ENCODE measurements at places on chromosomes 1 and 21.
A peak's percentile ranks its signal among the peaks of the same experiment; 100 is the strongest.

DNA sequence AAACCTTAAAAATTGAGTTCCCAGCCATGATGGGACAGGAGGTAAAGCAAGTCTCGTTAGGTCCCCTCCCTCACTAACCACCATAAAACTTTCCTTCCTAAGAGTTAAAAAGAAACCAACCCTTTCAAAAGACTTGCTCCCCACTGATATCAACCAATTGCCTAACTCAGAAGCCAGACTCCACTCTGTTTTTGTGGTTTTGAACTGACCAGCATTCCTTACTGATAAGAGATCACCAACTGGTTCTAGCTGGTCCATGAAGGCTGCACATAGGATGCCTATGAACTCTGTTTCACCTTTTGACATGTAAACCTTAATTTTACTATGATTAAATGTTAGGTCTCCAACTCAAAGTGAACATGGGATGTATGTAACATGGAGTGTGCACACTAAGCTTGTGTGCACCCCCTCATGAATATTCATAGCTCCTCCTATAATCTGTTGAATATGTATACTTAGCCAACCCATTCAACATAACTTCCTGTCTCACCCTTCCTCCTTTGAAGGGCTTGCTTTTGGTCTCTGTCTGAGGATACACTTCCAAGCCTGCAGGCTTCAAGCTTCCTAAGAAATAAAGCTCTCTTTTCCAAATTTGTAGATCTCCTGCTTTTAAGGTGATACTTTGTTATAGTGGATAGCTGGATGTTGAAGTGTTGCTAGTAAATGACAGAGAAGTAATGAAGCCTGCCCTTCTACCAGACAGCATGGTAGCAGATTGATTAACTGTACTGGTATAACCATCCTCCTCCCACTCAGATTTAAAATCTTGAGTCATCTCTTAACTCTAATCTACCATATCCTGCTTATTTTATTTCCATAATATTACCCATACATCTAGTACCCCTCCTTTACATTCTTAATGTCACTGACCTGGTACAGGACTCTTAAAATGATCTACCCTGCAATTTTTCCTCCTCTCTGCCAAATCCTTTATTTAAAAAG lies 95.6 kb downstream of the ZNF644 start:
- no peak for DNase-seq

GRCh38 chr21:45164124-45164511 lies 89.7 kb downstream of the ADARB1 start:
- no peak for DNase-seq

DNA sequence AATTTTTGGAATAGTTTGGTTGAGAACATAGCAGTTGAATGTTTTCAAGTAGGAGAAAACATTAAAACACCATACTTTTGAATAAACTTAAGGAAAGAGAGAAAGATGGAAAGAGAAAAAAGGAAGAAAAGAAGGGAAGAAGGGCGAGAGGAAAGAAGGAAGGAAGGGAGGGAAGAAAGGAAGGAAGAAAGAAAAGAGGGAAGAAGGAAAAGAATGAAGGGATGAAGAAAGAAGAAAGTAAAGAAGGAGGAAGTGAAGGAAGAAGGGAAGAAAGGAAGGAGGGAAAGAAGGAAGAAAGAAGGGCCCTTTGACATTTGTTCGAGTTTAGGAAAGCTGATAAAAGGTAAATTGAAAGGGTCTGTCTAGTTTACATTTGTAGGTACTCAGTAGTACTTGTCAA lies 482.7 kb downstream of the SIPA1L2 start:
- DNase-seq: no peak

- peak; percentile 7 for DNase-seq
Measured at GRCh38 chr1:55384637-55385036, 169.5 kb upstream of the USP24 start.

DNA sequence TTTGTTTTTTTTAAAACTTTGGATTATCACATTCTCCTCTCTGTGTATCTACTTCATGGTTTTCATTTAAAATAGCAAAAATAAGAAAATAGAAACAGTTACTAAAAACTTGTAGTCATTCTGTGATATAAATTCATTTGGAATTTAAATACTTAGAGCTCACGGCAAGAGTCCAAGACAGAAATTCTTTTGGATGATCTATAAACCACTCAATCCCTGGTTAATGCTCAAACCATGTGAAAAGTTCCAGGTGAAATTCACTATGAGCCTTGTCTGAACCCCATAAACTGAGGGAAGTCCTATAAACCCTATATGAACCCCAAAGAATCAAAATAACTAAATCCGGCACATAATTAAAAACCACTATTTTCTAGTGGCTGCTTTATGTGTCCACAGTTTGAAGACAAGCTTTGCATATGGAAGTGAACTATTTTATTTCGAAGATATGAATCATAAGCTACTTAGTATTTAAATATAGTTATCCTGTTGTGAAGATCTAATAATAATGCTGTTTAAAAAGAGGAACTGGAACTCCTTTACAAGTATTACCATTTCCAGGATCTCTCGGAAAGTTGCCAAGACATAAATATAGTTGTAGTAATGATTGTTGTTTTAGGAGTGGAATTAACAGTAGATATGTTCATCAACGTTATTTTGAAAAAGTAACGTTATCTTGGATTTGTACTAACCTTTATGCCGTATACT lies 163.5 kb downstream of the NFIA start:
- no peak for DNase-seq

- DNase-seq: no peak
Measured at GRCh38 chr1:243415663-243416408, 160.0 kb downstream of the SDCCAG8 start.

DNA sequence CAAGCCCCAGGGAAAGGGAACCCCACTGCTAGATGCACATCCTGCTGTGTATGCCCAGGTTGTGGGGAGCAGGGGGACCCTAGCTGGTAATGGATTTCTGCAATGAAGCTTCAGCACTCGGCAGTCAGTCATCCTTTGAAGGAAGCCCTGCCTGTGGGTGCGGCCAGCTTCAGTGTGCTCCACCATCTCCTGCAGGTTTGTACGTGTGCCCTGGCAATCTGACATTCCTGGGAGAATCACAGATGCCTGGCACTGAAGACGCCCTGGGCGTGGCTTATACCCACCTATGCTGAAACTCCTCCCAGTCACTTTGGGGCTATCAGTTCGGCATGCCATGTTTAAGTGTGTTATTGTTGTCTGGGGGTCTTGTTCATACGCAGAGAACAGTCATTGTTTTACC lies 6.8 kb downstream of the SPRR5 start:
- DNase-seq: no peak

GRCh38 chr1:31647106-31647505 lies 2.4 kb upstream of the PEF1 start:
- no peak for DNase-seq

DNA sequence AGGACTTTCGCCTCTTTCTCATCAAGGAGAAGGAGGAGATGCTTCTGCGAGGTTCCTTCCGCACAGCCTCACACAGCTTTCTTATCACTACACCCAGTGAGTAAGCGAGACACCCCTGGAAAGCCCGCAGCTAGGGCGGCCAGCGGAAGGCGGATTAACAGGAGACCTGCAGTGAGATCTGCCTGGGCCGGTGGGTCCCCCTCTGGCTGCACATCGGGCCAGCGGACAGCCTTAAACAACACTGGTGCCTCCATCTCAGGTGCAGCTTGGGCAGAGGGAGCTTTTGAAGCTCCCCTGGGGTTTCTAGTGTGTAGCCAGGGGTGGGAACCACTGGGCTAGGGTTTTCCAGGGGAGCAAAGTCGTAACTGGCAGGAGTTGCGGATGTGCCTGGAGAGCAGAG lies 17.5 kb upstream of the MTARC1 start:
- DNase-seq: no peak

- no peak for DNase-seq
Measured at GRCh38 chr21:44778983-44779382, 22.6 kb downstream of the UBE2G2 start.

- DNase-seq: no peak
Measured at GRCh38 chr1:211928993-211929637, 98.6 kb upstream of the LPGAT1 start.

DNA sequence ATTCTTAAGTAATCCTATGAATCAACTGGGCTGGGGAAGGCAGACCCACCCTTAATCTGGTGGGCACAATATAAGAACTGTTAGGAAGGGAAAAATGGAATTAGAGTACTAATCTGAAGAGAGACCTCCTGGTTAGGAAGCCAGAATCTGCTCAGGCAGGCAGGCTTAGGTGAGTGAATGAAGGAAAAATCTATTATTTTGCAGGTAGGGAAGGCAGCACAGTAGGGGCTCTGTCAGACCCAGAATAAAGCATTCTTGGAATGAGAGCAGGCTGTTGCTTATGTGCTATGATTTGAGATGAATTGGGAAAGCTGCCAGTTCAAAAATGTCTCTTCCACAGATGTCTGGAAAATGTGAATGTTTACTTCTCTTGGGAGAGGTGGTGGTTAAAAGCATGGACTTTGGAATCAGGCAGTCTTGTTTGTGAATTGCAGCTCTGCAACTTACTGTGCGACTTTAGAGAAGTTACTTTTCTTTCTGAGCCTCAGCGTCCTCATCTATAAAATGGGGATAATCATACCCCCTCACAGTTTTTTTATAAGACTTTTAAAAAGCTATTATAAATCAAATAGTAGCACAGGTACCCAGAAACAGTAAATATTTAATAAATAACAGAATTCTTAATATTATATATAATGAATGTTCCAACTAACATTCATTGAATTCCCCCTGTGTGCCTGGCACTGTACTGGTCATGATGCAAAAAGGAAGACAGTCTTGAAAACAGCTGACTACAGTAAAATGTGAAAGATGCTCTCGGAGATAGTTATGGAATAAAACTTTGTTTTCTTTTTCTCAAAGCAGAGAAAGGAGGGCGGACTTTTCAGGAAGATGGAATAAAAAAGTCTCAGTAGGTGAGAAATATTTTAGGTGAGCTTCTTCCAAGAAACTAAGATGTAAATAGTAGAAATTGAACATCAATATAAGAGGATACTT lies 15.3 kb upstream of the ZNF644 start:
- DNase-seq: no peak

- no peak for DNase-seq
Measured at GRCh38 chr1:212201461-212201860, 83.7 kb upstream of the PPP2R5A start.

DNA sequence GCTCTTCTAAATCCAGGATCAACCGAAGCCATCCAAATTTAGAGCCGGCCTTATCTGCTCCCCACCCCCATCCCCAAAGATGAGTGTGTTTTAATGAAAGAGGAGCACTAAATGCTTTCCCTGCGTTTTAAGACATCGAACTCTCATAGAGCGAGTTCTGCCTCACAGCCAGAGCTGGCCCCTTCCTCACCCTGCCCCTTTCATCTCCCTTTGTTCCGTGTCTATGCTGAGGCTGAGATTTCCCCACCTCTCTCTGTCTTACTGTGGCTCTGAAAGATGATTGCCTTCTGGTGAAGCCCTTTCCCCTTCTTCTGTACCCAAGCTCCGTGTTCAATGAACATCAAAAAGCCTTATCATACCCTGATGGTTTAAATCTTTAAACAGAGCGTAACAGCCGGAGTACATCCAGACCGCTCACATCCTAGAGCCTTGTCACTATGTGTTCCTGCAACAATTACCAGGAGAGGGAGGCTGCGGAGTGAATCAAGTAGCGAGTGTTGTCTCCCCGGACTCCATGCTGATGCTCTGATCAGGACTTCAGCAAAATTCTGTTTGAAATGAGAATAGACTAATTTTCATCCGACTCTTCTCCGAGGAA lies 110.1 kb downstream of the ZNF326 start:
- no peak for DNase-seq

GRCh38 chr1:3052501-3052900 lies 16.5 kb upstream of the PRDM16 start:
- DNase-seq: no peak

- no peak for DNase-seq
Measured at GRCh38 chr21:17967319-17967718, 148.2 kb upstream of the C21orf91 start.

DNA sequence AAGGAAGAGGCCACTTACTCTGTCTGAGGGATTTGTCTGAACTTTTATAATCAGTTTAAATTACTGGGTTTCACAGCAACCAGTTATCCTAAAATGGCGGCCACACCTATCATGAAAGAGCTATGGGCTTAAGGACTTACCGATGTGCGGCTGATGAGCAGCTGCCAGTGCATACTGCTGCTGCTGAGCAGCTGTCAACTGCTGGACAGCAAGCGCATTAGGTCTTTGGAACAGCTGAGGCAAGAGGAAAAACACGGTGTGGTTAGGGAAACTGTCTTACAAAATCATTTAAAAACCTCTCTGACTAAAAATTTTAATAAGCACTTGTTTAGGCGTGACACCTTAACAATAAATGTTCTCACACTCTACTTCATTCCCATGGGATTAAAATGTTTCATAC lies 72.6 kb upstream of the SDC3 start:
- no peak for DNase-seq

GRCh38 chr1:103250441-103250861 lies 142.1 kb upstream of the COL11A1 start:
- DNase-seq: no peak

DNA sequence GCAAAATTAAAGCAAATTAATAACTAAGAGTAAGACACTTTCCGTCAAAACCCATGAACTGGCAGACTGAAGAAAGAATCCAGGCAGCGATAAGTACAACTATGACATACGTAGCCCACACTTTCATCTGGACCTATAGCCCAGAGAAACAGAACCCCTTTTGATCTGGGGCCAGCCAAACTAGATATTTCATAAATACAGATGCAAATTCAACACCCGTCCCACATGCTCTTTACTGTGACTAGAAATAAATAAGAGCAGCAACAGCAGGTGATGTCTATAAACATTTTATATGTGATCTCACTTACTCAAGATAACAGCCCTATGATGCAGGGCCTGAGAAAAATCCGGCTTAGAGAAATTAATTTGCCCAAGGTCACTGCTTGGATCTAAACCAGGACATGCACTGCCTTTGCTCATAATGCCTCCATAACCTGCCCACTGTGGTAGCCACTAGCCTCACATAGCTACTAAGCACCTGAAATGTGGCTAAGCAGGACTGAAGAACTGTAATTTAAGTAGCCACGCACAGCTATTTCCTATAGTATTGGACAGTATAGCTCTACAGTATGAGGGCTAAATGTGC lies 130.2 kb downstream of the TGFBR3 start:
- no peak for DNase-seq

DNA sequence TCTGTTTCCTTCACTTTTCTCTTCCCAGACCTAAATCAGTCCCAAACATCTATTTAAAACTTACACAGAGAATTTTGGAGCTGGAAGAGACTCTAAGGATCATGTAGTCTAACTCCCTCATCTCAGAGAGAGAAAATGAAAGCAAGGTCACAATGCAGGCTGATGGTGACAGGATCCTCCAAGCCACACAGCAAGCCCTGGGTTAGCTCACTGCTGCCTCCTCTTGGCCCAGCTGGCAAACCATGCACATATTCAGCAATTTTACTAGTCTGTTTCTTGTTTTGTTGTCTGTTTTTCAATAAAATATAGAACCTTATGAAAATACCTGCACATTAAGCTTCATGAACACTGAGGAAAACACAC lies 27.7 kb upstream of the LY9 start:
- peak; percentile 90 for DNase-seq
